ENCODE measurements at places on chromosomes 3 and 15.

GRCh38 chr3:191882289-191882688, 421.3 kb downstream of the PYDC2 start:
- DNase-seq: no peak

- no peak for DNase-seq
Observed at GRCh38 chr3:78798266-78798832, 969.4 kb downstream of the ROBO1 start.

DNA sequence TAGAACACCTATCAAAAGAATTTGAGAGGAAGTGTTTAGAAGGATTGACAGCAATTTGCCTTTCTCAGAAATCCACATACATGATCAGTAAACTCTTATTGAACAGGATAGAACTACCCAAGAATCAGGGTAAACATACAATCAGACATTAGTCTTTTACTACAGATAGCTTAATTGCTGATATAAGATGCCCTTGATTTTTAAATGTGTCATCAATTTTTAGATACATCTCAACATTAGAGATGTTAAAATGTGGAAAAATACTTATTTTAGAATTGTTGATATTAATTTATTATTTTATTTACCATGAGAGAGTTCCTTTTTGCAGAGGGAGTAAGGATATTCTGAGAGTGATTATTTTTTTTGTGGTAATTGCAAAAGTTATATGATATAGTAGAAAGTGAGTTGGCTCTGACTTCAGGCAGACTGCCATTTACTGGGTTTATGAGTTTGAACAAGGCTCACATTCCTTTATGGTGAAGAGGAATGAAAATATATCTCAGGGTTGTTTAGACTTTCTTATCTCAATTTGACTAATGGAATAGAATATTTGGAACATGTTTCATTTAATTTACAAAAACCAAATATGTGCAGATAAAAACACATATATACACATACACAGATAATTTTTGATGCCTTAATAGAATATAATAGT, 302.8 kb upstream of the GOLIM4 start:
- no peak for DNase-seq

- DNase-seq: no peak
Observed at GRCh38 chr3:189337673-189338091, 165.9 kb downstream of the TPRG1 start.

DNA sequence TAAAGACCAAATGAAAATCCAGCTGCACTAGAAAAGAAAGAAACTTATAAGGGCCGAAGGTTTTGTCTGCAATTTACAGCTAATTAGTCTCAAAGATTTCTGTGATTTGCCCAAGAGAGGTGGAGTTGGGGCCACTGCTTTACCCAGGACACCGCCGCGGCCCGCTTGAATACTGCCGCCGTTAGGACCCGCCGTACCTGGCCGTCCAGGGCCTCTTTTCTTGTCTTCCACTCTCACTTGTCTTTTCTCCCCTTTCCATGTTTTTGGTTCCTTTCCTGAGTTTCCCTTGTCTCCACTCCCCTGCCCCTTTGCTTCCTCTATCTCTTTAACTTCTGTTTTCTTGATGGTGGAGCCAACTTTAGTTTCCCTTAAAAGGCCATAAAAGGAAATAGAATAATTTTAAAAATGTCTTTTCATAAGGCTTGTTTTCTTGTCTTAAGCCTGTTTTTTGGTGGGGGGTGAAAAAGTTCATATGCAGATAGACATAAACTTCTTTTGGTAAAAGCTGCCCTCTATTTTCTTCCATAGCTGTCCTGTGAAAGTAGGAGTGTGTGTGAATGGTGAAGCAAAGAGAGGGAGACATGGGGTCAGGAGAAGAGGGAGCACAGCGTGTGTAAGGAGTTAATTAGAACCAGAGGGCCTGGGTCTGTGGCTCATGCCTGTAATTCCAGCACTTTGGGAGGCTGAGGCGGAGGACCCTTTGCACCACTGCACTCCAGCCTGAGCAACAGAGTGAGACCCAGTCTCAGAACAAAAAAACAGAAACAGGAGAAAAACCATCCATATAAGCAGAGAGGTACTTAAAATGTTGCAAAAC, 16.0 kb upstream of the CCNL1 start:
- peak; percentile 62 for DNase-seq

DNA sequence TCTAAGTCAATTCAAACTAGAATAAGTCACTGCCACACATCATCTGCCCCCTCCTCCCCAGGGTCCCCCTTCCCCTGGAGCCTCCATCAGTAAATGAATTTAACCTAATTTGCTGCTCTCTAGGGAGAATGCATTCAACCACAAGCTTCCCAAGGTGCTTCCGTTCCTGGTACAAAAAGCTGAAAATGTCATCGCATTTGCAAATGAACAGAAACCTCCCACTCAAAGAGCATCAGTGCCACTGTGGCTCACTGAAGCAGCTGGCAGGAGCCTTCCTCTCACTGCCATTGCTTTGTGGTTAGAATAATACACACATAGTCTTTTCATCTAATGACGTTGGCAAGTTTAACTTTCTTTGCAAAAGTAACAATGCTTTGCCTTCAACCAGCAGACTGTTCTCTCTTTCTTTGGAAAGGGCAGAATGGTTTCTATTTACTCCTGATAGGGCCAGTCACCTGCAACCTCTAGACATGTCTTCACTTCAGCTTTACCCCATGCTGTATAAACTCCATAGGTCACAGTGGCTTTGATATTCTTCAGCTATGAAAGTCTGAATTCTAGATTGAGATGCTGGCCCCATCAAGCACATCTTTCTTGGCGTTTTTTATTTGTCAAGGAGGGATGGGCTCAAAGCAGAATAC, 238.1 kb downstream of the CPNE4 start:
- DNase-seq: no peak

GRCh38 chr3:16546186-16547010, 32.9 kb upstream of the RFTN1 start:
- no peak for DNase-seq

DNA sequence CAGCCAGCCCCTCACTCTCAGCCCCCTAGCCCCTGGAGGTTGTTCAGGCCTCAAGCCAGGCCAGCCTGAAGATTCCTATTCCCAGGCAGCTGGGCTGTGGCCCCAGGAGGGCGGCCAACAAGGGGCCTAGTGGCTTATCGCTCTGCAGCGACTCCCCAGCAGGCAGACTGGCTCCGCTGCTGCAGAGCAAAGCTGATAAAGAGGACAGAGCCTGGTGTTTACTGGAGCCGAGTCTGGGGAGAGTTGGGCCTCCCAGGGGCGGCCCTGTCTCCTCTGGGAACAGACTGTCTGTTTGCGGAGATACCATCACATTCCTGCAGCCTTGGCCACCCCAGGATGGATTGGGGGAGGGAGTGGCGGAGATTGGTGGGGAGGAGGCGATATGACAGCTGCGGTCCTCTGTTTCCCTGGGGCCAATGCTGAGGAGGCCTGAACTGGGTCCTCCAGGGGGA, 22.4 kb upstream of the SMAD6 start:
- peak; percentile 36 for DNase-seq

DNA sequence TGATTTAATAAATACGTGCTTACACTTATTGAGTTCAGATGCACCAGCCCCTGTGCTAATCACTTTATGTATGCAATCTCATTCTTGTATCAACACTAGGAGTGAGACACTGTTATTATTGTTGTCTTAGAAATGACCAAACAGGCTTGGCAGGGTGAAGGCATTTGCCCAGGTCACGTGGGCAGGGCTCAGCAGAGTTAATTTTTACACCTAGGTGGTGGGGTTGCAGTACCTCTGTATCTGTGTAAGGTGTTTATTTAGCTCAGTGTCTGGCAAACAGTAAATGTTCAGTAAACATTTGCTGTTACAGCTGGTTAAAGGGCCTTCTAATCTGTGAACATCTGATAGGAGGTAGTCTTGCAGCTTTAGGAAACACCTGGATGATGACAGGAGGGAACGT, 200.0 kb downstream of the CACNA2D3 start:
- DNase-seq: no peak

- DNase-seq: no peak
Observed at GRCh38 chr15:52441841-52442240, 86.8 kb downstream of the MYO5A start.

GRCh38 chr15:28004143-28005003, 94.7 kb downstream of the OCA2 start:
- DNase-seq: no peak

DNA sequence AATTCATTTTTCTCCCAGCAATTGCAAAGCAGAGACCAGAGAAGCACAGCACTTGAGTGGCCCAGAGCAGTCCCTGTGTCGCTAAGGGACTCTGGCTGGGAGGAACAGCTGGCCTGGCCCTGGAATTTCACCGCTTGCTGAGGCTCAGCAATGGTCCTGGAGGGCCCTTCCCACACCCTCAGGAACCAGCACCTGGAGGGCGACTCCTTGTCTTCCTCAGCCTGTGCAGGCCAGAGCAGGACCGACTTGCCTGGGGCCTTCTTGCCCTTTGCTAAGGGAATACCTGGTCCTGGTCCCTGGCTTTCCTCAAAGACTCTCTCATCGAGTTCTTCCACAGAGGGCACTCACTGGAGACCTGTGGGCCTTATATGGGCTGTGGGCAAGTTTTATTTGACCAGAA, 294.6 kb downstream of the RPLP1 start:
- no peak for DNase-seq

DNA sequence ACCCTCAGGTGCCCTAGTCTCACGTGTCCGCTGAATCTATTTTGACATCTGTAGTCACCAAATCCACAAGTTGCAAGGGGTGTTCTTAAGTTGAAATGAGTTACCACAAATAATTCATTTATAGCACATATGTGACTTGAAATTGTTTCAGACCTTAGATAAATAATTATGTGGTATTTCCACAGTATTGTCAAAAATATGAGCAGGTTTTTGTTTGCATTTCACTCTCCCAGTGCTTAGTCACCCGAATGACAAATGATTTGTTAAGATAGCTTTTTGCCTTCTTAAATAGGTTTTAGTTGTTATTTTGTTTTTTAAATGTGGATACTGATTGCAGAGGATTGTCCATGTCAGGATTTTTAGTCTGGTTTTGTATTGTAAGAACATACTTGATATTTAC, 2.6 kb downstream of the MFSD1 start:
- DNase-seq: no peak
